Stimulated activated CD8-positive, alpha-beta memory T cell treated with anti-CD3 and anti-CD28 coated beads, Interleukin-15, amount 100 ng/mL, for 24 hours (primary cell): ENCODE measurements at places on chromosomes 2 and 18.

DNA sequence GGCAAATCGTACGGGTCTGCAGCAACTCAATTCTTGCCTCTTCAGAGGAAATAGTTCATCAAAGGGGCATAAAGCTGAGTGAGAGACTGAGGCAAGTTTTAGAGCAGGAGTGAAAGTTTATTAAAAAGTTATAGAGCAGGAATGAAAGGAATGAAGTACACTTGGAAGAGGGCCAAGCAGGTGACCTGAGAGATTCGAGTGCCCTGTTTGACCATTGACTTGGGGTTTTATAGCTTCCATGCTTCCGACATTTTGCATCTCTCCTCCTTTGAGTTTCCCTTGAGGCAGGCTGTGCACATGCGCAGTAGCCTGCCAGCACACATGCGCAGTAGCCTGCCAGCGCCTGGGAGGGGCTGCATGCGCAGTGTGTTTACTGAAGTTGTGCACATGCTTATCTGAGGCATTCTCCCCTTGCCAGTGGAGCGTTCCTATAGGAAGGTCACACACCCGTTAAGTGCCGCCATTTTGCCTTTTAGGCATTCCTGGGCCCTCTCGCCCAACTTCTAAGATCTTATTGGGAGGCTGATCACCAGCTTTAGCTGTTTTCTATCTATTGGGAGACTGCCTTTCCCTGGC, 265.5 kb upstream of the MGAT5 start:
- DNase-seq = no peak

- DNase-seq = no peak
Observed at GRCh38 chr18:6811816-6812215, 82.3 kb downstream of the ARHGAP28 start.

GRCh38 chr2:238315031-238315595, 5.2 kb upstream of the TRAF3IP1 start:
- no peak for DNase-seq

DNA sequence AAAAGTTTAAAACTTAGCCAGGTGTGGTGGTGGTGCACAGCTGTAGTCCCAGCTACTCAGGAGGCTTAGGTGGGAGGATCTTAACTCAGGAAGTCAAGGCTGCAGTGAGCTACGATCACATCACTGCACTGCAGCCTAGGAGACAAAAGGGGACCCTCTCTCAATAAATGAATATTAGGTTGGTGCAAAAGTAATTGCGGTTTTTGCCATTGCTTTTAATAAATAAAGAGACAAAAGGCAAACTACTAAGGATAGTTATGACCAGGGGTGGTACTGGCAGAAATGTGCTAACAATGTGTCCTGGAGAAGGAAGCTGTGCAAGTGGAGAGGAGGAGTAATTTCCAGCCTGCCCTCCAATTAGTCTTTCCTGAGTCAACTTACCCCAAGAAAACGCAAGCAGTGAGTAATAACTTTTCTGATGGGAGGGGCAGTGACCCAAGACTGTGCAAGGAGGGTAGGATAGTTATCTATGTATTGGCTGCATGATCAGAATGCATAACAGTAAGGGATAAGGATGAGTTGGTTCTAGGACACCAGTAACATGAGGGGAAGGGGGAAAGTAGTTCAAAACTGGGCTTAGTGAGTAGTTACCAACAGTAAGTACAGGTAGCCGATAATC, 1.5 kb downstream of the EXOC6B start:
- no peak for DNase-seq

DNA sequence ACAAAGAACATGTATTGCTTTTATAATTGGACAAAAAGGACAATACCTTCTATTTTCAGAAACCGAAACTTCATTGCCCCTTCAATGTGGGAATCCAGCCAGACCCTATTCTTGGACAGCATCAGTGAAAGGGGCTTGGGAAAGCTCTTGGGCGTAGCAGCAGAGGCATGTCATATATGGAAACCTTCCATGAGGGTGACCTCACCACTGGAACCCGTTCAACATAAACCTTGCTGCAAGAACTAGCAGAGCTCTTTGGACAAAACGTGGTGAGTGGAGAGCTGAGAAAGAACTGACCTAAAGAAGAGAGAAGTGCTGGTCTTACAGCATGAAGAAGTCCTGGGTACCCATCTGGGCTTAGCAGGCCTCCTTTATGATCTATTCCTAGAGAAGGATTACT, 22.7 kb upstream of the ACTG2 start:
- no peak for DNase-seq
